ENCODE measurements at places on chromosomes 12 and 14. TPM values are rescaled to one million over a fixed set of nuclear protein-coding genes. Genes with fewer than 3 reads are reported as not detected.

The SERPINA1 gene
- 150 TPM for total RNA-seq

The MGAT4C gene
- total RNA-seq: not detected

The FAM234B gene
- total RNA-seq: 11.4 TPM

The MAX gene
- 53.5 TPM for total RNA-seq

The BEST3 gene
- 1.5 TPM for total RNA-seq

The PAWR gene
- 163 TPM for total RNA-seq

The VASH1 gene
- total RNA-seq: 0.16 TPM

The CLEC6A gene
- not detected for total RNA-seq

The RHEBL1 gene
- 2.5 TPM for total RNA-seq

The CLECL1 gene
- total RNA-seq: not detected

The KRT77 gene
- not detected for total RNA-seq

The ARHGAP9 gene
- 0.75 TPM for total RNA-seq

- DNase-seq: no peak
Measured at GRCh38 chr12:84702001-84702400, 210.6 kb downstream of the SLC6A15 start.

- no peak for DNase-seq
Measured at GRCh38 chr14:103142721-103143302, 19.6 kb downstream of the TNFAIP2 start.

DNA sequence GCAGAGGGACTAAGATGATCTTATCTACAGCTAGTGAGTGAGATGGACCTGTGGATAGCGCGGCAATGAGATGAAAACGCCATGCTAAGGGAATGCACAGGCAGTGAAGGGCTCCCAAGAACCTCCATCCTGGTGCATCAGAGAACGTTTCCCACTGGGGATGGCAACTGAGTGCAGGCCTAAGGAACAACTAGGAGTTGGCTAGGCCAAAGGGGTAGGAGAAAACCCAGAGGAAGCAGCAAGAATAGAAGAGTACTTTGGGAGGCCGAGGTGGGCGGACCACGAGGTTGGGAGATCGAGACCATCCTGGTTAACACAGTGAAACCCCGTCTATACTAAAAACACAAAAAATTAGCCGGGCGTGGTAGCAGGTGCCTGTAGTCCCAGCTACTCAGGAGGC lies 24.6 kb upstream of the BATF start:
- DNase-seq: no peak

DNA sequence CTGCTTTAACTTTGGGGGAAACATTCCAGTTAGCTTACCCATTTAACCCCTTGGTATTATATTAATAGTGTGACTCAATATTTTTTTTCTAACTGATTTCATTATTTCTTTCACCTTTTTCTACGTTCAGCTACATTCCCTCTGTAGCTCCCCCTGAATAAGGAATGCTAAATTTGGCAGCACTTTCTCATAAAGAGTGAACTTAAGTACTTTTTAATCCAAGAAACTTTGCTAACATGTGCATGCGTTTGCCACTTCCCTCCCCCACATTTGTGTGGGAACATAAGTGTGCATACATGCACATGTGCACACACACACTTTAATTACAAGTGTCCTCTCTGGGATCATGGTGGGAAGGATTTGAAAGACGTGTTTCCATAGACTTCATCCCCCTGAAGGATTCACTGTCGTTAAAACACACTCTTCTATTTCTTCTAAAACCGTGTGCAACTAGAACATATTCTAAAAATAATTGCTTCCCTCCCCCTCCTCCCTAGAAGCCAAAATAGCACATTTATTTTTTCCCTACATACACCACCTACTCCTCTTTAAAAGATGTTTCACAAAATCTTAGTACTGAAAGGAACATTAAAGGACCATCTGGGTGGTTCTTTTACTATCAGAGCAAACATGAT lies 142.6 kb downstream of the PPM1H start:
- no peak for DNase-seq

DNA sequence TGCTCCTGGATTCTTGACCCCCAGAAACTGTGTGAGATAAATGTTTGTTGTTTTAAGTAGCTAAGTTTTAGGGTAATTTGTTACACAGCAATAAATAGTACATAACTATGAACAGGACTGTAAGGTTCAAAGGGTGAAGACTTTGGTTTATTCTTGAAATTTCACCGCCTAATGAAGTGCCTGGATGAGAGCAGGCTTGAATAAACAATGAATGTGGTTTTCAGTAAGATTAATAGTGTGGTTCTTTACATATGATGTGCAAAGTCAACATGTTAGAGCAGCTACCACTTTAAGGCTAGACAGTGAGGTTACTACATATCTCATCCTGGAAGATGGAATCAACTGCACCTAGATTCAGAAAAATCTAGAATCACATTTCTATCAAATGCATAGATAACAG lies 145.2 kb upstream of the BTG1 start:
- DNase-seq: no peak

- peak; percentile 78 for DNase-seq
Measured at GRCh38 chr12:16385782-16386646, 38.6 kb downstream of the MGST1 start.

DNA sequence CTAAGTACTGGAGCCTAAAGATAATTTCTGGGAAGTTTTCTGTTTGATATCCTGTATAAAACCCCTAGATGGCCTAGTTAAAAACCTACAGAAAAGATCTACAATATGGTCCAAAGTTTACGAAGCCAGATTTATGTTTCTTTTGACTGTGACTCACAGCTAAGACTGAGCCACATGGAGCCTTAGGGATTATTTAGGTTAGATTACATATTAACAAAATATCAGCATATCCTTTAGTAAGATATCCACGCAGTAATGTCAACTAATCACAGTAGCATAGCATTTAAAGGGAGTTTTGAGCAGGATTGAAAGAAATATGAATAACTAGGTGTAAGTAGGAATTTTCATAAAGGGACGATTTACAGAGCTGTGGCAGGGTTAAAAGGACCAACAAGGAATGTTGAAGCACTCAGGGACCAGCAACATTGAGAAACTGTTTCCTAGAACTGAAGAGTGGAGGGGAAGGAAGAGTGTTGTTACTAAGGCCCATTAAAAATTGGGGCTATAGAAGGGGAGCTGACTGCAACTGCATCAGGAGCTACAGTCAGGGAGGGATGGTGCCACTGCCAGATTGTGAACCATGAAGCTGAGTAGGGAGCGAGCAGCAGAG lies 155.5 kb downstream of the DACT1 start:
- no peak for DNase-seq

DNA sequence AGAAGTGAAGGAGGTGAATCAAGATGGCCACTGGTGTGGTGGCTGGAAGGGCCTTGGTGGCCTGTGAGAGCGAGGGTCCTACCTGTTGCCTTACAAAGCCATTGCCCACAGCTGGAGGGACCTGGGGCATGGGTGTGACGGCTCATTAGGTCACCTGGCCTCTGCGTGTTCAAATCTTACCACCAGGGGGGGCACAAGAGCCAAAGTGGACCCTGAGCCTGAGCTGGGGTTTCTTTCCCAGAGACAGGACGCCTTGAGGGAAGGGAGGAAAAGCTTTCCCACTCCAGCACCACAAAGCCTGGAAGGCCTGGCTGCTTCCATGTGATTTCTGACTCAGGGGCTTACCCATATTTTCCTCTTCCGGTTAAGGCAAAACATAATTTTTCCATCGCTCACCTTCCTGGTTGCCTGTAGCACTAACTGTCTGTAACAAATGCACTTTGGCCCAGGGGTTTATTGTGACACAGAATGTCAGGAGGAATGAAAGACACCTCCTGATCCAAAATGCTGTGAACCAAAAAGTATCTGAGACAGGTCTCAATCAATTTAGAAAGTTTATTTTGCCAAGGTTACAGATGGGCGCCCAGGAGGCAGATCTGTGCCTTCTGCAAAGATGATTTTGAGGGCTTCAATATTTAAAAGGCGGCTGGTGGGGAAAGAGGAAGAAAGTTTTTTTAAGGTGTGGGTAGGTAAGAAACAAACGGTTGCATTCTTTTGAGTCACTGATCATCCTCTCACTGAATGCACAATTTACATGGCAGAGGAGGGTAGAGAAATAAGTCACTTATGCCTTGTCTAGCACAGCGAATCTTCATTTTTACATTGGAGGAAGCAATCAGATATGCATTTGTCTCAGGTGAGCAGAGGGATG lies 4.3 kb upstream of the CD9 start:
- DNase-seq: peak; percentile 93

- no peak for DNase-seq
Measured at GRCh38 chr14:33505266-33505962, 445.5 kb downstream of the EGLN3 start.

DNA sequence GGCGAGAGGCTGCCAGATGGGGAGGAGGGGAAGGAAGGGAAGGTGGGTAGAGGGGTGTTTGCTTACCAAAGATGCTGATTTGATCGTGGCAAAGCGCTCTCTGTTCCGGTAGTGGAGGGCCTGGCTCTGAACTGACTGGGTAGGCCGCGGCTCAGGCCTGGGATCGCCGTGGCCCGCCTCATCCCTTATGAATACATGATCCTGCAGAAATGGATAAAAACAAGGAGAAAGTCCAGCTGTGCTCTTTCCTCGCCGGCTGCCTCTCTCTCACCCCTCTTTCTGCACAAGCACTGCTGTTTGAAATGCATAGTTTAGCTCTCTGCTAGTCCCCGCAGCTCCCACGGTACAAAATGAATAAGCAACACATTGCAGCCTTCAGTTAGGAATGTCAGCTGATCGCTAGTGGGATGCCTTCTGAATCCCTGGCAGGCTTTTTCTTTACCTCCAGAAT lies 53.8 kb downstream of the PEBP1 start:
- no peak for DNase-seq

- no peak for DNase-seq
Measured at GRCh38 chr12:93580682-93581081, 8.2 kb downstream of the SOCS2 start.

DNA sequence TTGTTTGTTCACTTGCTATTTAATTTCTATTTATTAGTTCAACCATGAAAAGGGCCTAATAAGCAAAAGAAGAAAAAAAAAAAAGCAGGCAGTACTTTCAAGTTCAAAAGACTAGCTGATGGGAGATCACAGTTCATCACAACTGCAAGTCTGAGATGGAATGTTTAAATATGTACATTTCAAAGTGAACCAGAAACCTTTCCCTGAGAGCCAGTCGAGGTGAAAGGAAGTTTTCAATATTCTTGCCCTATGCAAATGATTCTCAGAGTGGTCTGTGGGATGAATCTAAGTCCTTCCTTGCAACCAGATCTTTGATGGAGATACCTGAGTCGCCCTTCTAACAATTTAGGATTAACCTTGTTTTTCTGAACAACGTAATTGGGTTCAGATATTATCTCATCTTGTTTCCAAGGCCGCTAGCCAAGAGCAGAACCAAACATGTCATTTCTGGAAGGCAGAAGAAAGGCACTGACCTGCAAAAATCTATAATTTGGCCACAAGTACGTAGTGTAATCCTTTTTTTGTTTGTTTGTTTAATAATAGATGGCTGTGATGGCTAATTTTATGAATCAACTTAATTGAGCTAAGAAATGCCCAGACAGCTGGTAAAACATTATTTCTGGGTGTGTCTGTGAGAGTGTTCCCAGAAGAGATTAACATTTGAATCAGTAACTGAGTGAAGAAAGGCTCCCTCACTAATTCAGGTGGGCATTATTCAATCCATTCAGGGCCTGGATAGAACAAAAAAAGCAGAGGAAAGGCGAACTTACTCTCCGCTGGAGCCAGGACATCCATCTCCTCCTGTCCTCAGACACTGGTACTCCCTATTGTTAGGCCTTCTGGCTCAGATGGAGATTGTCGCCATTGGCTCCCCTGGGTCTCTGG lies 171.1 kb upstream of the TMPO start:
- DNase-seq: no peak

GRCh38 chr12:93571925-93572711 lies at the start of gene SOCS2:
SOCS2 (plus strand) TSS chr12:93572675; CDS start chr12:93572898, 223 bp downstream.
- peak; percentile 69 for DNase-seq

GRCh38 chr14:55926007-55926406 lies 192.2 kb upstream of the PELI2 start:
- DNase-seq: no peak

DNA sequence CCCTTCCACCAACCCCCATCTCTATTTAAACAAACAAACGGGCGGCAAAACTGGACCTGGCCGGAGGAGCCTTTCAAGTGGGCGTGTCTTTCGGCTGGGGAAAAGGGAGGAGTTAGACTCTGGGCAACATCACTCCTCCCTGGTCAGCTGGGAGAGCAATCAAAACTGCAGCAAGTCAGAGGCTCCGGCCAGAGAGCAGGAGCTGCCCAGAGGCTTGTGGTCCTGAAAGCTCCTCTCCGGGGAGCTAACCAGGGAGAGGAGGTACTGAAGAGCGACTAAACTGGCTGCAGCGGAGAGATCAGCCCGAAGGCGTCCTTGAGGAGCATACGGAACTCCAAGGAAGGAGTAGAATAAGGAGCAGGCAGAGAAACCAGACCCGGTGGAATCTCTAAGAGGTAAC lies at the start of gene NEUROD4:
TSS of gene NEUROD4 (plus strand) at position 191 of the 400 bp plus-strand sequence. CDS start 6,466 bp downstream, outside the sequence.
- peak; percentile 69 for DNase-seq

DNA sequence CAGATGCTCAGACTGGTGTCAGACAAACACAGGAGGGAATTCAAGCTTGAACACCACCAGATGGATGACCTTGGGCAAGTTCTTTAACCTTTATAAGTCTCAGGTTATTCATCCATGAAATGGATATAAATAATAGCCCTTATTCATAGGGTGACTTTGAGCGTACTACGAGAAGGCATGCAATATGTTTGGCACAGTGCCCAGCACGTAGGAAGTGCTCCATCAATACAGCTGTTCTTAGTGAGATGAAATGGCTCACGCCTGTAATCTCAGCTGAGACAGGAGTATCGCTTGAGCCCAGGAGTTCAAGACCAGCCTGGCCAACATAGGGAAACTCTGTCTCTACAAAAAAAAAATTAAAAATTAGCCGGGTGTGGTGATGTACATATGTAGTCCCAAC lies 84.8 kb upstream of the FICD start:
- DNase-seq: no peak

- DNase-seq: no peak
Measured at GRCh38 chr12:89946518-89947135, 238.0 kb upstream of the ATP2B1 start.

- DNase-seq: peak; percentile 81
Measured at GRCh38 chr14:67428501-67429031, 16.6 kb upstream of the PLEK2 start.

- DNase-seq: no peak
Measured at GRCh38 chr12:123934829-123935228, 37.8 kb downstream of the CCDC92 start.

DNA sequence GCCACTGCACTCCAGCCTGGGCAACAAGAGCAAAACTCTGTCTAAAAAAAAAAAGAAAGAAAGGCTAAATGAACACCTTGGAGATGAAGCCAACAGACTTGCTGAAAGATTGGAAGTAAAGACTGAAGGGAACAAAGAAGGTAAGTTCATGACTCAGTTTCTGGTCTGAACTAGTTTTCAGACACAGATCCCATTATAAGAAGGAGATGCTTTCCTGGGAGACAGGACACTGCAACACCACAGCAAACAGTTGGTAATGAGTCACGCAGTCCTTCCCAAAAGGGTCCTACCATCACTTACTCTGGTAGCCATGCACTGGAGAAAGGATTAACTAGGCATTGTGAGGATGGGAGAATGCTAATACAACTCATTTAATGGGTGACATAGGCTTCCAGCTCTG lies 97.2 kb downstream of the SSPN start:
- no peak for DNase-seq

Measured in Caco-2 (cell line).